OCI-M1 (cell line): ENCODE measurements at places on chromosomes 7 and 10.
A peak's percentile ranks its signal among the peaks of the same experiment; 100 is the strongest.

DNA sequence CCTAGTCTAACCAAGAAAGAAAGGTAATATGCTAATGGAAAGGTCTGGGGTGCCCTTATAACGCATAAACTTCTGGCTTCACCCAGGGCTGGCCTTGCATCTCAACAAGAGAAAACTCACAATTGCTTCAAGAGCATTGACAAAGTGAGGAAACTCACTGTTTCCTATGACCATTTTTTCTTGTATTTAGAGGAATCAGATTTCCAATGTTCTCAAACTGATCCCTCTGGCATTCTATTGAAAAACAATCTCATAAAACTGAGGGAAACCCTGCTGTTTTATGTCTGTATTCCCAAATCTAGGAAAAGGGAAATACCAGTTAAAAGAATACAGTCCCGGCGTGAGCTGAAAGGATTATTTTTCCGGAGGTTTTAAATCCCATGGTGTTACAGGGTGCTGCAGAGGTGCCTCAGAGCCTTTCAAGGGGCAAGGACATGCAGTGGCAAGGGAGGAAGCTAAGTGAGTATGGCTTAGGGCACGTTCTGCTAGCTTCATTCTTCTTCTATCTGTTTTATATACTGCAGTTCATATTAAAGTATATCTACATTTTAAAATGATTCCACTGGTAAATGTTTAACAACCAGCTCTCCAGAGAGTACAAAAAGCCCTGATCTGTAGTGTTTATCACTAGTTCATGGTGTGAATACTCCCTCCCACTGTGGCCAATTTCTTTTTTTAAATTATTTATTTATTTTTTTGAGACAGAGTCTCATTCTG lies 68.7 kb downstream of the CAV1 start:
- DNase-seq = no peak

GRCh38 chr7:90894122-90894521 lies 298.0 kb downstream of the CDK14 start:
- no peak for DNase-seq

DNA sequence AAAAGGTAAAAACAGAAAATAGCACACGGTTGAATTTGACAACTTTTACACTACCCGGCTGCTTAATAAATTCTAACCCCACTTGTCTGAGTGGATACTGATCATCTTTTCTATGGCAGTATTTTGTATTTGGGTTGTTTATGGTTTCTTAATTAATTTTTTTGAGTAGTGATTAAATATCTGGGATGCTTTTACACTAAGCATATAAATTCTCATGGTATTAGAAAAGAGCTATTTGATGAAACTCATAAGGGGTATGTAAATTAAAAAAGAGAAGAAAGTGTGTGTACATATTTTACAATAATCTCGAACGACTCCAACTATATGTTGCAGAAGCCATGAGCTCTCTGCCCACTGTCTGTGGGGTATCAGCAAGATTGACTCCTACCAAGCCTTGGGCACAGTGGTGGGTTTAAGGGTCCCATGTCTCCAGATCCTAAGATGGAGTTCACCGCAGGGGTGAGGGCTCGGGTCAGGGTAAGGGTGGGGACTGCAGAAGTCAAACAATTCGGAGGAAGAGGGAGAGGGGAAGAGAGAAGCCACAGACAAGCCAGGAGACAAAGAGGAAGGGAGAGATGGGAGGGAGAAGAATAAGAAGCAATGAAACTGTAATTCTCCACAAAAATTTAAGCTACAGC lies 7.6 kb upstream of the HOXA13 start:
- DNase-seq = no peak

- no peak for DNase-seq
These were observed 15.8 kb upstream of the TRIM8 start for GRCh38 chr10:102628451-102628911.

DNA sequence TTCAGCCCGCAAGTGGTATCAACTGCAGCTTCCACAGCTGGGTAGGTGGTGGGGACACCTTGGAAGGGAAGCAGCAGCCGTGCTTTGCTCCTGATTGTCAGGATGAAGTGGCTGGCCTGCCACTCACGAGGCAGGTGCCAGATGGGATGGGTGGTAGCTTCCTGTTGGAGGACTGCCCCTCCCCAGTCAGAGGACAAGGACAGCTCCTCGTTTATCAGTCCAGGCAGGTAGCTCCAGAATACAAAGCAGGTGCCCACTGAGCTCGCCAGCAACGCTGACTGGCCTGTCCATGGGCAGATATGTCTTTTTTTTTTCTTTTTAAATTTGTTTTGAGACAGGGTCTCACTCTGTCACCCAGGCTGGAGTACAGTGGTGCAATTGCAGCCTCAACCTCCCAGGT lies 431.3 kb downstream of the GALNT17 start:
- DNase-seq = no peak

- no peak for DNase-seq
These were observed 259.8 kb downstream of the KCNMA1 start for GRCh38 chr10:77377678-77378352.

DNA sequence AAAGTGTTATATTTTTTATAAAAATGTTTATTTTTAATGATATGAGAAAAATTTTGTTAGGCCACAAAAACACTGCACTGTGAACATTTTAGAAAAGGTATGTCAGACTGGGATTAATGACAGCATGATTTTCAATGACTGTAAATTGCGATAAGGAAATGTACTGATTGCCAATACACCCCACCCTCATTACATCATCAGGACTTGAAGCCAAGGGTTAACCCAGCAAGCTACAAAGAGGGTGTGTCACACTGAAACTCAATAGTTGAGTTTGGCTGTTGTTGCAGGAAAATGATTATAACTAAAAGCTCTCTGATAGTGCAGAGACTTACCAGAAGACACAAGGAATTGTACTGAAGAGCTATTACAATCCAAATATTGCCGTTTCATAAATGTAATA lies 64.8 kb upstream of the CAPZA2 start:
- no peak for DNase-seq

DNA sequence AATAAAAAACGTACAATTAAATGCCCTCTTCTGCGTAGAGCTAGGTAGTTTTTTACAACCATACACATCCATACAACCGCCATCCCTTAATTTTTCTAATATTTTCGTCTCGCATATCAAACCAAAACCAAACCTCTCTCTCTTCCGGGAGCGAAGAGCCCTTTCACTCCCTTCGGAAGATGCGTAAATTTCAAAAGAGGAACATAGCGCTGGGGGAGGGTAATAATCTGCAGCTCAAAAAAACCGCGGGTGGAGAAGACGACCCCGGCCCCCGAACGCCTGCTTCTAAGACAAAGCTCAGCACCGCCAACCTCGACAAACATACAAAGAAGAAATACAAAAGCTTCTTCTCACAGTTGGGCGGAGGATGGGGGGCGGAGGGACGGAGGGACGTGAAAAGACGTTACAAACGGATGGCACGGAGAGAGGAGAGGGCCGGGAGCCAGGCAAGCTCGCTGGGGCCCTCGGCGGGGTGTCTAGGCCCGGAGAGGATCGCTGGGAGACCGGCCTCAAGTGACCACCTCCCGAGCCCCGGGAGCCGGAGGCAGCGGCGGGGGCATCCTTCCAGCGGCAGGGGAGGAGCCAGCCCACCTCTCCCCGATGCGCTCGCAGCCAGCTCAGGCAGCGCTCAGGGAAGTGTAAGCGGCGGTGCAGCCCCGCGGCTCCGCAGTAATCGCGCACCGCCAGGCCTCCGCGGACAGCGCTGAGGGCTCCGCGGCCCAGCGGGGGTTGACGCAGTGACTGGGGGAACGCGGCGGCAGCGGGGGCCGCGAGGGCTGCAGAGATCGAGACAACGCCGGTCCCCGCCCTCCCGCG lies 851 bp downstream of the MKRN1 start:
- peak; percentile 69 for DNase-seq

- no peak for DNase-seq
These were observed 333.2 kb downstream of the RPS24 start for GRCh38 chr10:78366663-78367411.

- no peak for DNase-seq
These were observed 365.1 kb upstream of the NFE2L3 start for GRCh38 chr7:25786936-25787335.

- no peak for DNase-seq
These were observed 49.6 kb upstream of the HELLS start for GRCh38 chr10:94496010-94496409.

- no peak for DNase-seq
These were observed 6.5 kb downstream of the FOXL3 start for GRCh38 chr7:296373-296945.

- peak; percentile 11 for DNase-seq
These were observed 43.0 kb downstream of the SUFU start for GRCh38 chr10:102546606-102547320.

- no peak for DNase-seq
These were observed 17.3 kb downstream of the VPS26A start for GRCh38 chr10:69141304-69141703.

- DNase-seq = no peak
These were observed 199.5 kb downstream of the GFRA1 start for GRCh38 chr10:116073510-116073909.
